Prostate gland (tissue), 2 donors: ENCODE measurements at places on chromosomes 16 and 17.

- no peak for DNase-seq
Observed at GRCh38 chr16:13883881-13884280, 36.1 kb upstream of the ERCC4 start.

DNA sequence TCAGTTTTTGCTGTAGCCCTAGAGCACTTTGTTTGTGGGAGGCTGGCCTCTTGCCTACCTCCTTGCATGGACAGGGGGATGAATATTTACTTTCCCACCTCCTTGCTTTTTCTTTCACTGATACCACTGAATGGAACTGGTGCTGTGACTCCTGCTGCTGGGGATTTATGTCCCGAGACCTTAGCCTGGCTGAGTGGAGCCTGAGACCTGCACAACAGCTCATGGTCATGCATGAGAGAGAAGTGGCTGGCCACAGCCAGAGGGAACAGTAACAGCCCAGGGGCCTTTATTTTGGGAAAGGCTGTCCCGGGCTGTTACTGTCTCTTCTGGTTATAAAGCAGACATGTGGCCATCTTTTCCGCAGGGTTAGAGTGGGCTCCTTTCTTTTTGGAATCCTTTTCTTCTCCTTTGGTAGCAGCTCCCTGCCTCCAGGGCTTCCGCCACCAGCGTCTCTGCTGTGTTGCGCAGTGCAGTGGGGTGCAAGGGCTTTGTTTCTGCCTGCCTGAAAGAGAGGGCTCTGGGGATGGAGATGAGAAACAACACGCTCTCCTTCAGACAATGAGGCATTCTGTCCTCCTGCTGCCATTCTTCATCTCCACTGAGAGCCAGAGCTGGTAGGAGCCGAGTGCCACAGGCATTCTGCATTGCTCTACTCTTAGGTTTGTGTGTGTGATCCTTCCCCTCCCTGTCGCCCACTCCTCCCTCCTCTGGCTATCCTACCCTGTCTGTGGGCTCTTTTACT lies 14.5 kb downstream of the SNX11 start:
- DNase-seq = no peak

- no peak for DNase-seq
Observed at GRCh38 chr17:53420035-53420641, 402.6 kb upstream of the KIF2B start.

DNA sequence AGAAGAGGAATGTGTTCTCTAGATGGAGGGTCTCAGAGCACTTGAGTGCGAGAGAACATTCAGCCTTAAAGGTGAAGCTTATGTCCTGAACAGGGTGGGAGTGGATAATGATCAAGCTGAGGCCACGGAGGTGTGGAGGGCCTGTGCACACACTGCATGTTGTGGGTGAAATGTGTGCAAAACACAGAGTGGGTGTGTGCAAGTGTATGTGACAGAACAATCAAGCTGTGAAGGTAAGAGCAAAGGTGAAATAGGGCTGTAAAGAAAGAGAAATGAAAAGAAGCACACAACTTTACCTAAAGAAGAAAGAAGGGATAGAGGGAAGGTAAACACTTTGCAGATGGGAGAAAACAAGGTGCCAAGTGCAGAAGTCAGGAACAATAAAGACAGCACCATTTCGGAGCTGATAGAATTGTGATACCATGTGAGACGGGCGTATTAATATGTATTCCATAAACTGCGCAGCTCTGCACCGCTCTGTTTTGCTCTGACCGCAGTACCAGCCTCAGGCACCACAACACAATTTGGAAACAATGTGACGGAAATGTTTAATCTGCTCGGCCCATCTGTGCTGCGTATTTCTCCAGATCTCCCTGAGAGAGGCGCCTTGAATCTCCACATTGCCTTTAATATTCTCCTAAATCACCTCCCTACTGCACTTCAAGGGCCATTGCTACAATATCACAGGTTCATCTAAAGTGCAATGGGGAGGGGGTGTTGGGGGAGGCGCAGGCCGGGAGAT lies 40.6 kb downstream of the SNX11 start:
- no peak for DNase-seq

DNA sequence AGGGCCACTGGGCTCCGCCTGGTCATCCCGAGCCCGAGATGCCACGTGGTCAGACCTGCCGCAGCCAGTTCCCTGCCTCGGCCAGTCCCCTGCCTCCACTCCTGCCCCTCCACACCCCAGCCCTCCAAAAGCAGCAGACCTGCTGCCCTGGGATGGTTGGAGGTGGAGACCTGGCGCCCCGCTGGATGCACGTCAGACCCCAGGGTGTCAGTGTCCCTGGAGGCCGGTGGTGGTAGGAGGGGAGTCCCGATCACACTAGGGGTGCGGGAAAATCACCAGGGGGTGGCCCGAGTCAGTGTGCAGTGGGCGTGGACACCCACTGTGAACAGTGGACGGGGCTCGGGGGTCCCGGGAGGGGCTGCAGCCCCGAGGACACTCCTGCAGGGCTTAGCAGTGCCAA lies 26.9 kb downstream of the TPSG1 start:
- no peak for DNase-seq
